ENCODE measurements at places on chromosomes 1 and 21. TPM values are rescaled to one million over a fixed set of nuclear protein-coding genes. Genes with fewer than 3 reads are reported as not detected.

The OR6N1 gene
- total RNA-seq: not detected

DNA sequence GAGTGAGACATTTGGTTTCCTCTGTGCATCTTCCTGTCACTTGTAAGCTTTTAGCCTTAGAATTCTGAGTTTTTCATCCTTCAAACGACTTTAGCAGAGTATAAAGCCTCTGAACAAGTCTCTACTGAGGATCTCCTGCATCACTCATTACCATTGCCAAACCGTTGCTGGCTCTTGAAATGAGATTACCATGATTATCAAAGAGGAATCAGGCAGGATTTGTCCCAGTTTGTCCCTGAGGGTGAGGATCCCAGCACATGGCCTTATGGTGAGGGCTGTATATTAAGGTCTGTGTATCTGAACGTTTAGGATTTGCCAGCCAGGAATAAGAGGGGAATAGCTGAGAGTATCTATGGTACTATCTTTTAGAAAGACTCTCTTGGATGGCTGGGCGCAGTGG is 169.5 kb upstream of the L1TD1 start:
- DNase-seq: no peak

DNA sequence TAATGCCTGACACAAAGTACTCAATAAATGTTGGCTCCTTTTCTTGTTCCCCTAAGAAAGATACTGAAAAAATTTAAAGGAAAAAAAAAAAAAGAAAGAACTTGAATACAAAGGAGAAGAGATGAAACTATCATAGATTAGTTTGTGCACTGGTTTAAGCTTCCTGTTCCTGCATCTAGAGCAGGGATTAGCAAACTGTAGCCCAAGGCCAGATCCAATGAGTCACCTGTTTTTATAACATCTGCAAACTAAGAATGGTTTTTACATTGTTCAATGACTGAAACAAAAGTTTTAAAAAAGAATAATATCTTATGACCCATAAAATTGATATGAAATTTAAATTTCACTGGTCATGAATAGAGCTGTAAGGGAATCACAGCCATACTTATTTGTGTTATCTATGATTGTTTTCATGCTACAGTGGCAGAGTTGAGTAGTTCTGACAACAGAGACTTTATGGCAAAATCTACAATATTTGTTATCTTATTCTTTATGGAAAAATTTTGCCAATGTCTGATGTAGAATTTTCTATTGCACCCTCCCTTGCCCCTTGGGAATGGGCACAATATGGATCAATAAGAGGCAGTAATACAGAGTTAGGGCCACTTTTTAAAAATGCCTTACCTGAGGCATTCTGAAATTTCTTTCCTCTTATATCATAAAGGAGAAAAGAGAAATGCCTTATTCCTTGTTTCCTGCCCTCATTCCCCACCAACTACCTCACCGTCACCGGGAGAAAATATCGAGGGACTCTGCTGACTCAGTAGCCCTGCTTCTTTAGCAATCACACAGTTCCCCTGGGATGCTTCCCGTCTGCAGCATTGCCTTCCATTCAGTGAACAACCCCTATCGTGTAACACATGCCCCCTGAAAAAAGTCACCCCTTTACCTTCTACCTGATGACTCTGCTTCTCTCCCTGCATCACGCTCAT is 50.6 kb downstream of the WDR64 start:
- peak; percentile 65 for DNase-seq

- no peak for DNase-seq
Observed at GRCh38 chr1:192601567-192601966, 26.0 kb downstream of the RGS1 start.

- DNase-seq: no peak
Observed at GRCh38 chr1:162305969-162306368, 70.7 kb downstream of the SPATA46 start.

GRCh38 chr1:242240691-242241090 is 241.8 kb upstream of the MAP1LC3C start:
- no peak for DNase-seq

DNA sequence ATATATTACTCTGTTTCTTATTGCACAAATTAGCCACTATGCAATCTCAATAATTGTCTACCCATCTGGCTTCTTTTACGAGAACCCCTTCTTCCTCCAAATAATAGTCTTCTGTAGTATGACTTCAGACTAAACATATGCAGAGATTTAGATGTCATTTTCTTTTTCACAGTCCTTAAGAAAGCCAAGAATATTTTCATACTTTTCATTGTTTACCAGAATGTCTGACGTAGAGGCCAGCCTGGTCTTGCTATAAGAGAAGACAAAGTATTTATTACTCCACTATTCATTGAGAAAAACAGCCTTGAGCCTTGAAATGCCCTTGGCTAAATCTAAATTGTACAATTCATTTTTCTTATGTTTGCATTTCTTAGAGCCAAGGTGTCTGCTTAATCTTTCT is 714.9 kb upstream of the CXADR start:
- DNase-seq: no peak

- peak; percentile 89 for DNase-seq
Observed at GRCh38 chr1:174021591-174022079, 522 bp downstream of the RC3H1 start.
